ENCODE measurements at places on chromosomes 12 and 14. TPM values are rescaled to one million over a fixed set of nuclear protein-coding genes. Genes with fewer than 3 reads are reported as not detected.

CACNA1C gene
- 54.8 TPM for total RNA-seq

LALBA gene
- total RNA-seq, result not detected

ITGB7 gene
- total RNA-seq, result not detected

HSPB8 gene
- 1.6 TPM for total RNA-seq

KRT2 gene
- not detected for total RNA-seq

TAS2R14 gene
- 30.4 TPM for total RNA-seq

GPRC5A gene
- 0.31 TPM for total RNA-seq

TAS2R31 gene
- 46.6 TPM for total RNA-seq
